CD4-positive, alpha-beta T cell treated with Interleukin-6 at 100 ng/mL for 8 hours (primary cell): ENCODE measurements at places on chromosomes 4 and X.

DNA sequence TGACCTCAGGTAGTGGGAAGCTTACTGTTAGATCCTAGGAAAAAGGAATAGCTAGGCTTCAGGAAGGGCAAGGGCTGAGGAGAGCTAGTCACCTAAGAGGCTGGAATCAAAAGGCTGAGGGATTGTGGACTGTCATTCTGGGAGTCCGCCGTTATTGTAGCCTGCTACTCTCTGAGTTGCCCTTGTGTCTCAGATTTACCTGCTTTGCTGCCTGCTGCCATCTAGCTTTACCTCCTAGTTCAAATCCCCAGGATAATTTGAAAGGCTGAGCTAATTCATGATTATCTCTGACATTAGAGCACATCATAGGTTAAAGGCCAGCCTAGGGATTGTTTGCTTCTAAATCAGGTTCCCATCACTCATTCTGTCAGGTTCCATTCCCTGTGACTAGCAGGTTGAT, 120.2 kb downstream of the FHIP1A start:
- DNase-seq, result no peak

DNA sequence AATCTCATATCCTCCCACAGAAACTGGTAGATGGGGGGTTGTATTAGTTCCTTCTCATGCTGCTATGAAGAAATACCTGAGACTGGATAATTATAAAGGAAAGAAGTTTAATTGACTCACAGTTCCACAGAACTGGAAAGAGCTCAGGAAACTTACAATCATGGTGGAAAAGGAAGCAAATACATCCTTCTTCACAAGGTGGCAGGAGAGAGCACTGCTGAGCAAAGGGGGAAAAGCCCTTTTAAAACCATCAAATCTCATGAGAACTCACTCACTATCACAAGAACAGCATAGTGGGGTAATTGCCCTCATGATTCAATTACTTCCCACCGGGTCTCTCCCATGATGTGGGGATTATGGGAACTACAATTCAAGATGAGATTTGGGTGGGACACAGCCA, 250.5 kb upstream of the GPRIN3 start:
- no peak for DNase-seq

- DNase-seq, result no peak
These were observed 154.4 kb downstream of the PTTG2 start for GRCh38 chr4:38114386-38115150.

GRCh38 chr4:111018216-111018615, 395.3 kb upstream of the PITX2 start:
- DNase-seq, result no peak

- no peak for DNase-seq
These were observed 139.0 kb downstream of the ADAMTS3 start for GRCh38 chr4:72430050-72430449.

- DNase-seq, result peak; percentile 13
These were observed 773 bp upstream of the VMA21 start for GRCh38 chrX:151396042-151396824.

GRCh38 chr4:36133086-36133485, 111.2 kb downstream of the ARAP2 start:
- DNase-seq, result no peak
